ENCODE measurements at places on chromosomes 13 and 19.
A peak's percentile ranks its signal among the peaks of the same experiment; 100 is the strongest.

DNA sequence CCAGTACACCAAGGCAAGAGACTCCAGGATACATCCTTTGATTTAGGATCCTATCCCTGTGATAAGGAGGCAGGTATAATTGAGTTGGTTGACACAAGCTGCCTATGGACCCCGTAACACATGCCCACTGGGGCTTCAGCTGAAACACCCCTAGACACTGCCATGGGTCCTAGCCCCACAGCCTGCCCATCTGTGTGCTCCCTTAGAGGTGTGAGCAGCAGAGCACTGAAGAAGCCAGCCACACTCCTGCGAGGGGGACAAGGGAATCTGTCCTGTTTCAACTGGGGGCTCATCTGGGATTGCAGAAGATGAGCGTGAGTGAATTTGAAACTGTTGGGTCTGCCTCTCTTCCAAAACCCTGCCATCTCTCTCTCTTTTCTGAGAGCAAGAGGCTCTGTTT lies 385.9 kb upstream of the SLITRK6 start:
- no peak for DNase-seq

DNA sequence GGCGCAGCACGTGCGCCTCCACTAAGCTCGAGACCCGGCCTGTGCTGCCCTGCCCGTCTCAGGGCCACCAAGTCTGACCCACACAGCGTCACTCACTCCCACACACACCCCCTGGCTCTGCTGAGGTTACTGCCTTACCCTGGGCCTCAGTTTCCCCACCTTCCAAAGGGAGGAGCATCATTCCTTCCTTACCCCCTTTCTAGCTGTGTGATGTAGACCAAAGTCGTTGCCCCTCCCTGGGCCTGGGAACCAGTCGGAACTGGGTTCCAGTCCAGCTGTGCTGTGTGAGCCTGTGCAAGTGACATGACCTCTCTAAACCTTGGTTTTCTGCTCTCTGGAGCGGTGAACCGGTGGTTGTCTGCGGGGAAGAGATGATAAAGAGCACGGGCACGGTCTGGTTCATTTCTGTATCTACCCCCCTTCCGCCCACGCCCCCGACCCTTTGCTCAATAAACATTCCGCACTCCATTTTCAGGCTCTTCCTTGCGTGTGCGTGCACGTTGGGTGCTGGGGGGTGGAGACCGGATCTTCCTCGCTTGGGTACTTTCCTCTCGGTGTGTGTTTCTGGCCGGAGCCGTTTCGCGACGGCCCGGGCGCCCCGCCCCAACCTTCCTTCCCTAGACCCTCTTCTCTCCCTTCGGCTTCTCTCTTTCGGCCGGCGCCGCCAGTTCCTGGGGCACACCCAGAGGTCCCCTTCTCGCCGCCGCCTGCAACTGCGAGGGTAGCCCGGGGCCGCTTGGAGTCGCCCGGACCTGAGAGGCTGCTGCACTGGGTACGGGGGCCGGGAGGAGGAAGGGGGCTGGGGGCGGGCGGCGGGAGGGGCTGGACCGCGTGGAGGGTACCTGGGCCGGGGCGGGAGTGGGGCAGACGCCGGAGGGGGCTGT lies at the start of gene ZNF581:
Gene ZNF581, plus strand, starts transcription at position 647 of the 884 bp plus-strand sequence. CDS start 923 bp downstream, outside the sequence.
- DNase-seq = peak; percentile 76

DNA sequence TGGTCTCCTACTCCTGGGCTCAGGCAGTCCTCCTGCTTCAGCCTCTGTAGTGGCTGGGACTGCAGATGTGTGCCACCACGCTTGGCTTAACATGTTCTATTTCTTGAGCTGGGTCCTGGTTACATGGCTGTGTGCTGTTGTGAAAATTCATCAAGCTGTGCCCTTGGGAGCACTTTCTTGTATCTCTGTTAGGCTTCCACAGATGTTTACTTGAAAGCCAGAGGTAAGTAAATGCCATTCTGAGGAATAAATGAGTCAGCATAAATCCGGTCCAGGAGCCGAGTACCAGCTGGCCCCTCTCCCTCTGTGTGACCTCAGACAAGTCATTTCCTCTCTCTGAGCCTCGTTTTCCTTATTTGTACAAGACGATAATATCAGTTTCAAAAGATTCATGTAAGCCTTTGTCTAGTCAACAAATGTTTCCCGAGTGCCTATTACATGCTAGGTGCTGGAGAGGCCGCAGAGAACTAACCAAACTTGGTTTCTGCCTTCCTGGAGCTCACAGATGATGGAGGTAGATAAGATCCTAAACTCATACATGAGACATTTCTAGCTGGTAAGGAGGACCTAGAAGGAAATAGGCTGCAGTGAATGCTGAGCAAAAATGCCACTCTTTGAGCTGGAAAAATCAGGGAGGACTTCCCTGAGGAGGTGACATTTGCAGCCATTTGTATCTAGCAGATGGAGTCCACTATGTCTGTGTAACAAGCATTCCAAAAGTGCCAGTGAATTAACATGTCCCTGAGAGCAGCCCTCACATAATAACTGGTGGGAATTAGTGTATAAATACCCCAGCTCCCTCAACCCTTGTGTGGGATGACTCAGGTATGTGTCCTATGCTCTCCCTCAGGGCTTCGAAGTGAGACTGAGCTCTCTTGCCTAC lies 2.7 kb upstream of the RASAL3 start:
- peak; percentile 72 for DNase-seq

GRCh38 chr19:51407511-51408131 lies 9.8 kb downstream of the SIGLEC10 start:
- DNase-seq = peak; percentile 22

GRCh38 chr13:26502826-26503225 lies 54.7 kb upstream of the WASF3 start:
- DNase-seq = peak; percentile 88
